ENCODE measurements at places on chromosomes 6 and 20.
A peak's percentile ranks its signal among the peaks of the same experiment; 100 is the strongest.

- peak; percentile 87 for DNase-seq
Measured at GRCh38 chr6:168301648-168302398, 17.8 kb downstream of the DACT2 start.

DNA sequence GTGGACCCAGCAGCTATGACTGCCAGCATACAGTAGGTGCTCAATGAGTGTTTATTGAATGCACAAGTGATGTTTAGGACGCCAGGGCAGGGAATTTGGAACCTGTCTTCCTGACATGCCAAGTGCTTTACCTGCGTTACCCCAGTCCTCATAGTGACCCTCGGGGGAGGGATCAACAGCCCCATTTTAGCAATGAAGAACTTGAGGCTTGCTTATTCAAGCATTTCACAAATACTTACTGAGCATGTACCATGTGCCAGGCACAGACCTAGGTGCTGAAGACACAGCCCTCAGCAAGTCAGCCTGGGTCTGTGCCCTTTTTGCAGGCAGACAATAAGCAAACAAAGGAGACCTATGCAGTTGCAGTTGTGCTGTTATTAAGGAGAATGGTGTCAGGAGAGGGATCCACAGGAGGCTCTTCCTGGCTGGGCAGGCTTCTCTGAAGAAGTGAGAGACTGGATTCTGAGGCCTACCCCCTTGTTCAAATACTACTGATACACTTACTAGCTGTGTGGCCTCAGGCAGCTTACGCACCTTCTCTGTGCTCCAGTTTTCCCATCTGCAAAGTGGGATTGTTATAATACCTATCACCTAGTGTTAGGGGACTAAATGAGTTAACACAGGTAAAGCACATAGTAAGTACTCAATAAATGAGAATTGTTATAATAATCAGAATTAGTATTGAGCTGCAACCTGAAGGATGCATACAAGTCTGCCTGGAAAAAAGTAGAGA lies 39.8 kb downstream of the TTLL9 start:
- DNase-seq = no peak

GRCh38 chr20:36173451-36173933 lies 19.0 kb downstream of the EPB41L1 start:
- no peak for DNase-seq

GRCh38 chr6:166603043-166603690 lies 16.7 kb upstream of the RAMACL start:
- no peak for DNase-seq

DNA sequence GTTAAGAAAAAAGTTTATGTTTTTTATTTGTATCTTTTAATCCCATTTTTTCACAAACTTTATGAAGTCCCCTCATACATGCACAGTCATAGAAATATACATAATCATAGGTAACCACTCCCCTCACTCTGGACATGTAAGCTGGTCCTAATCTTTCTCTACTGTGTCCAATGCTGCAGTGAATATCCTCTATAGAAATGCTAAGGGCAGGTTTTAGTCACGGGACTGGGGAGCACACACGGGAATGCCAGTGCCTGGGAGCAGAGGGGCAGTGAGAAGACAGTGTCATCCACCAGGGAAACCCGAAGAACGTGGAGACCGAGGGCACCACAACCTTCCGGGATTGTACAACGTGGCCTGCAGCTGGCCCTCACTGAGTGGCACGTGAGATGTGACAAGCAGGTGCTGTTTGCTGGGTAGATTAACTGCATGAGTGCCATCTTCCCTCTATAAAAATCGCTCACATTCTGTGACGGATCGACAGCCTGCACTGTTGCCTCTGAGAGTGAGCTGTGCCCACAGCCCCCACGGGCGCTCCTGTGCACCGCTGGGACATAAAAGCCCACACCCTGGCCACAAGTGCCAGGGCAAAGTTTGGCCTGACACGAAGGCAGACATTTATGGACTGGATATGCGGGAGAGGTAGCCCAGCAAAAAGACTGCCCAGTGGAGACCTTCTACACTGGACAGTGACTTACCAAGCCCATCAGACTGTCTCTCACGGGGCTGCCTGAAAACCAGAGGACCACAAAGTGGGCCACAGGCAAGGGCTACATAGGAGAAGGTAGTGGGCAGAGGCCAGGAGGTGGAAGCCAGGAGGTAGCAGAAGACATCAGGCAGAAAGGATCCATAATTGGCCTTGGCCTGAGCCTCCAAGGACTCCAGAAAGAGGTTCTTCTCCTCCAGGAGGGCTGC lies 63.2 kb downstream of the FGD2 start:
- DNase-seq = no peak

DNA sequence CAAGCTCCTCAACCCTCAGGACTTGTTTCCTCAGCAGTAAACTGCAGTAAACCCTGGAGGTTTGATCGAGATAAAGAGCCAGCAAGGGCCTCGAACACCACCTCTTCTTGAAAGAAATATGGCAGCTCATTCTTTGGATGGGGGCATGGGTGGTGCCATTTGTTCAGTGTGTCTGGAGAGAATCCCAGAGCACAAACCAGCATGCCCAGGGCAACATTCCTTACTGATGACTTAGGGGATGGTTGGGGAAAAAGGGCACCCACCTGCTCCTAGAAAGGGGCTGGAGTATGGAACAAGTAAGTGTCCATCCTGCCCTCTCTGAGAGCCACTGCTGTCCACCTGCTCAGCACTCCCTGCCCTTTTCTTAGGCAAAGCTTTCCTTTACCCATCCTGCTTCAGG lies 31.3 kb upstream of the ZFAND3 start:
- peak; percentile 39 for DNase-seq

GRCh38 chr6:31468311-31468710 lies 29.6 kb upstream of the MICB start:
- no peak for DNase-seq

- DNase-seq = no peak
Measured at GRCh38 chr6:96576221-96576620, 13.3 kb downstream of the FHL5 start.

- DNase-seq = no peak
Measured at GRCh38 chr6:119285908-119286625, 63.5 kb downstream of the MAN1A1 start.

DNA sequence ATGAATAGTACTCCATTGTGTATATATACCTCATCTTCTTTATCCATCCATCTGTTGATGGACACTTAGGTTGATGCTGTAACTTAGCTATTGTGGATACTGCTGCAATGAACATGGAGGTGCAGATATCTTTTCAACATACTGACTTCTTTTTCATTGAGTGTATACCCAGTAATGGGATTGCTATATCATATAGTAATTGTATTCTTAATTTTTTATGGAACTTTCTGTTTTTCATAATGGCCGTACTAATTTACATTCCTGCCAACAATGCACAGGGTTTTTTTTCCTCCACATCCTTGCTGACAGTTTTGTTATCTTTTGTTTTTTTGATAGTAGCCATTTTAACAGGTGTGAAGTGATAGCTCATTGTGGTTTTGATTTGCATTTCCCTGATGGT lies 5.2 kb downstream of the CCN2 start:
- DNase-seq = no peak

GRCh38 chr6:158290659-158291058 lies 21.6 kb upstream of the TULP4 start:
- DNase-seq = peak; percentile 44

DNA sequence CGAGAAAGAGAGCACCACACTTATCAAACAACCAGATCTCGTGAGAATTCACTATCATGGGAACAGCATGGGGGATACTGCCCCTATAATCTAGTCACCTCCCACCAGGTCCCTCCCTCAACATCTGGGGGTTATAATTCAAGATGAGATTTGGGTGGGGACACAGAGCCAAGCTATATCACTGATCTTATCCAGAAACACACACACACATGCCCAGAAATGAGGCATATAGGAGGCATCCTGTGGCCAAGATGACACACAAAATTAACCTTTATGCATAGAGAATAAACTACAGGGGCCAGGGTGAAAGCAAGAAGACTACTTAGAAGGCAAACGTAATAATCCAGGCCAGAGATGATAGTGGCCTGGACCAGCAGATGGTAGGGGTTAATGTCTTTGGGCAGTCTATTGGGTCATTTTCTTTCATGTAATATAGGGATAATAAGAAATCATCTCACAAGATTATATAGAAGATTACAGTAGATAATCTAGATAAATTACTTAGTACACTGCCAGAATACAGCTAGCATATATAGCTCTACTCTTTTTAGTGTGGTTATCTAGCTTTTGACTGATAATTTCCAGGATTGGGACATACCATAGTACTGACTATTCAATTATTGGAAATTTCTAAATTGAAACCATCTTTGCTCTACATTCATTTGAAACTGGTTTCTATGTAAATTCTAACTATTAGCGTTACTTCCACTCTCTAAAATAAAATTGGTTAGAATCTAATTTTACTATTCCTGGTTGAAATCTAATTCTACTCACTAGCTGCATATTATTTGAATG lies 20.0 kb downstream of the RNF144B start:
- DNase-seq = no peak

GRCh38 chr6:17032988-17033634 lies 68.7 kb upstream of the STMND1 start:
- DNase-seq = peak; percentile 93

- DNase-seq = no peak
Measured at GRCh38 chr6:153207006-153207405, 75.9 kb upstream of the RGS17 start.

Data from renal cortical epithelial cell (primary cell).